ENCODE measurements at places on chromosomes 16 and 17. TPM values are rescaled to one million over a fixed set of nuclear protein-coding genes. Genes with fewer than 3 reads are reported as not detected.

Gene KPNA2
- 59.1 TPM for total RNA-seq

Gene TBC1D3
- total RNA-seq: not detected

Gene ZNF23
- total RNA-seq: 12.3 TPM

Gene CNGB1
- not detected for total RNA-seq

Gene MYH3
- total RNA-seq: 0.12 TPM

Gene RNF112
- 9.1 TPM for total RNA-seq
